ENCODE measurements at places on chromosomes 11 and 22.

DNA sequence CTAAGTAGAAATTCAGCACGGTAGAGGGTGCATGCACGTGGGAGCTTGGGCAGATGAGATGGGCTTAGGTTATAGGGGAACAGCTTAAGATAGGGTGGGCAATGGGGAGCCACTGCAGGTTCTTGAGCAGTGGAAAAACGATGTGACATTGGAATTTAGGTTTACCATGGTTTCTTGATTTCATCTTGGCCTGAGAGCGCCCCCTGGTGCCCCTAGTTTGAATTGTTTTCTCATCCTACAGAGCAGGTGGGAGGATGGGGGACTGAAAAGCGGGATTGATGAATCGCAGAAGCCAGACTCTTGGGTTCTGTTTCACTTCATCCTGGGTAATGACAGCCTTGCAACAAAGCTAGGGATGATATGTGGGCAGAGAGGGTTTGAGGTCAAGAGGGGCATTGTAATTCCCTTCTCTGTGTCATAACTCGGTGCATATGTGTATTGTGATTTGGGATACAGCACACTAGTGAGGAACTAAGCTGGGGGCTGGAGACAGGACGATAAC is 6.7 kb upstream of the MCAM start:
- peak; percentile 81 for DNase-seq

DNA sequence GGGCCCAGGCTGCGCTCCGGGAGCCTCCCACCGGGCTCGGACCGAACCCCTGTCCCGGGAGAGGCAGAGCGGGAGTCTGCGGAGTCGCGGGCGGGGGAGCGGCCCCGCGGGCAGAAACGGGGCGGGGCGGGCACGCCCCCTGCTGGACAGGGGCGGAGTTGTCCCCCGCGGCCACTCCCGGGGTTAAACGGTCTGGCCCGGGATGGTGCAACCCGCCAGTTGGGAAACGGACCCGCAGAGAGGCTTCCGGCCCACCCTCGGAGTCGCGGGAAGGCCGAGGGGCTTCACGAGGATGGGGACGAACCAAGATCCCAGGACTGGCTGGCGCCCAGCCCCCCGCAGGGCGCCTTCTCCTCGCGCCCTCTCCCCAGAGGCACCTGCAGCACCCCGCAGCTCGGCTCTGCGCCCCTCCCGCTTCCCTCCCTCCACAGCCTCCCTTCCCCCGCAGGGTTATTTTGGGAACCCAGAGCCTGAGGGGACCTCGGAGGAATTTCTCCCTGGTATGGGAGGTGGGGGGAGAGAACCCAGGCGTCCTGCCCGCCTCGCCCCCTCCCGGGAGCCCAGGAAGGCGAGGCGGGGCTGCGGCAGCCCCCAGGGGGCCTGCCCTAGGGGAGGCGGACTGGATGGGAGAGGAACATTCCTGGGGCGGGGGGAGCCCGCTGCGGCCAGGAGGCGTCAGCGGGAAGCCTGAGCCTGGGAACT is 902 bp downstream of the RASGRP2 start:
- peak; percentile 76 for DNase-seq

DNA sequence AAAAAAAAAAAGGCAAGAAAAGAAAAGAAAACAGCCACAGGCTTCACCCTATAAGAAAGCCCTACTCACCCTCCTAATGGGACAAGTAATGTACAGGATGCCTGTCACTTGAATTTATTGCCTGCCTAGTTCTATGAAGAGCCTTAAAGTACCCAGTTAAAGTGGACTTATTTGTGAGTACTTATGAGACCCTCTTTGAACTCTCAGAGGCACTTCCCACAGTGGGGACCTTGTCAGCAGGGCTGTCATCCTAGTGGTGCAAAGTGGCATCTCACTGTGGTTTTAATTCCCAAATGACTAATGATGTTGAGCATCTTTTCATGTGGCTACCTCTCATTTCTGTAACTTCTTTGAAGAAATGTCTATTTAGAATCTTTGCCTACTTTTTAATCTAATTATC is 41.8 kb upstream of the BARX2 start:
- DNase-seq, result no peak

- DNase-seq, result no peak
Measured at GRCh38 chr11:35394941-35395340, 24.4 kb downstream of the SLC1A2 start.

GRCh38 chr11:34823639-34824038 is 92.5 kb downstream of the APIP start:
- DNase-seq, result no peak

DNA sequence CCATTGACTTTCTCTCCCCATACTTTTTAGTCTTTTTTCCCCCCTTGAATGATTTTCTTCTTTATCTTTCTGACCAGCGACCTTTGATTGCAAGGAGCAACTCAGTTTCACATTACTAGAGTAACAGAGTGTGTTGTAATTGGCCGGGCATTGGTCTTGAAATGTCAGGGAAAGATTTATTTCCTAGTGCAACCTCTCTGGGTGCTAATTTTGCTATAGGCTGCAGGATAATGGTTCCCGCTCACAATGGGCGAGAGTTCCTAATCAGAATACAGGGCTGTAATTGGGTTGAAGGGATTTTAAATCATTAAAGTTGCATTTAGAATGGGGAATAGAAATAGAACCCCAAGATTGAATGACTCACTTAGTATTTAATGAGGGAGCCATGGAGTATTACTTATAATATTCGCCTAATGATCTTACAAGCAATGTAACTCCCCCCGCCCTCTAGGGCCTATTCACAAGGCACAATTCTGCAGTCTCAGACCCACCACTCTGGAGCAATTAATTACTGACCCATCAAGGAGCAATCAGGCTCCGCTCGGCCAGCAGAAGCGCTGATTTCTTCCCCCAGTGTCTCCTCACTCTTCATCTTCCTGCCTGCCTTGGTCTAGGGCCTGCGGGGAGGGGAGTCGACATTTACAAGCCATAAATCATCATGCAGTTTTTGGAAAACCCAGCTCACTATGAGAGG is 725.9 kb downstream of the NTM start:
- no peak for DNase-seq

- peak; percentile 19 for DNase-seq
Measured at GRCh38 chr11:120564573-120565311, 53.2 kb downstream of the GRIK4 start.

- DNase-seq, result no peak
Measured at GRCh38 chr11:33670250-33671011, 30.2 kb downstream of the C11orf91 start.

DNA sequence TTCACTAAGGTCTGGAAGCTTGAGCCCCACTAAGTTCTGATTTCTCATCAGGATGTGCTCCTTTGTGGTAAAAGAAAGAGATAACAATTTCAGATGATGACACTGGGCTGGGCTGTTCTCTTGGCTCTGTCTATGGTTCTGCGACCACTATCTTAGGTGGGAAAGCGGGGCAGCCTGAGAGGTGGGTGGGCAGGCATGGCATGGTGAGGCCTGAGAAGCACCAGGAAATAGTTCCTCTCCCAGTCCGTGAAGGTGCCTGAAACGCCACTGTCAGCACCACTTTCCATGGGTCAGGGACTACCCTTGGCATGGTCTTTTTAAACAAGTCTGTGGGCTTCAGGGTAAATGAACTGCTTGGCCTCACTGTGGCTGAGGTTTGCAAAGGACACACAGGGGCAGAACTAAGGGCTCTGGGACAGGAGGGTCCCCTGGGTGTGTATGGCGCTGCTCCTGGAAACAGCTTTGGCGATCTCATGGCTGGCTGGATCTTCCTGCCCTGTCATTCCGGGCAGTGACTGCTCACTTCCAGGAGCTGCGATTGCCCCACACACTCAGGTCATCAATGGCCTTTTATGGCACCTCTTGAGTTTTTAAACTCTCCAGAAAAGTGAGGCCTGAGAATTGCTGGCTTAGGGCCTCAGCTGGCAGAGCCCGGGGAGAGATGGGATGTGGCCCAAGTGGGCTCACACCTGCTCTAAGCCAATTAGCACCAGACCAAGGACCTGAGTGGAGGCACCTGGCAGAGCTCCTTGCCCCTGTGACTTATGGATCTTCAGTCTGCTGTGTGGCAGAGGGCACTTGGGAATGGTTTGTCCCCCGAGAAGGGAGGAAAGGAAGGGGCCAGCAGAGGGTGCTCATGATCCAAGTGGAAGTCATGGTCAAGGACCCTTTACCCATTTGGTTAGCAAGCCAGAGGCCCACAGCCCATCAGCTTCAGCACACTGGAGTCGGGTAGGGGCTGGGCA is 55.6 kb upstream of the LYVE1 start:
- DNase-seq, result peak; percentile 48

- no peak for DNase-seq
Measured at GRCh38 chr11:64778223-64778472, 194 bp downstream of the SF1 start.

- no peak for DNase-seq
Measured at GRCh38 chr11:62856333-62856895, 17.0 kb upstream of the WDR74 start.
